ENCODE measurements at places on chromosomes 2 and 18.

GRCh38 chr2:97724946-97725688, 11.7 kb downstream of the ZAP70 start:
- no peak for DNase-seq

DNA sequence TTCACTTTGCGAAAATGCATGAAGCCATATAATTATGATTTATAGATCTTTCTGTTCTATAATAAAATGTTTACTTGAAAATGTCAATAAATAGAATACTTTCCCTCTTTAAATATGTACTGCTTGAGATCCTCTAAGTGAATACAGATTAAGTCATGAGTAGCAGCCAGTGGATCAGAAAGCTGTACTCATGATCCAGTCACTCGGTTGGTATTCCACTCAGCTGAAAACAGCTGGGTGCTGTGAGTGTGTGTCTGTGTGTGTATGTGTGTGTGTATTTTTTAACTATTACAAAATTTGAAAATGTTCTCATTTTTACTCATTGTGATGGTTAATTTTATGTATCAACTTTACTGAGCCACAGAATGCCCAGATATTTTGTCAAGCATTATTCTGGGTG, 141.6 kb upstream of the CYP26B1 start:
- no peak for DNase-seq

DNA sequence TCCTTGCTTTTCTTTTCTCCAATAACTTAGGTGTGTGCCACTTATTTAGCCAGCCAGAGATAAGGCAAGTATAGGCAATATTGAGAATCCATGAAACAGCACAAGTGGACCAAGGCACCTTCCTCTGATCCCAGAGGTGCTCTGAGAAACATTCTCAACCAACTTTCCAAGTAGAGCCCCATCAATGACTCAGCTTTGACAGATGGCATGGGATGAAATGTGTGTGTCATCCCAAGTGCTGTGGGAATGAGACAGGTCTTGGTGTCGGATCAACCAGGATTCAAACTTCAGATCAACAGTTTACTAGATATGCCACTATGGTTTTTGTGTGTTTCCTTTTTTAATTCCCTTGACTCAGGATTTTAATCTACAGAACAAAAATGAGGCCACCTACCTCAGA, 164.0 kb downstream of the GRB14 start:
- no peak for DNase-seq

GRCh38 chr2:119649364-119649917, 29.6 kb upstream of the TMEM177 start:
- no peak for DNase-seq

- DNase-seq: no peak
Measured at GRCh38 chr2:172445851-172446250, 18.5 kb downstream of the ITGA6 start.

DNA sequence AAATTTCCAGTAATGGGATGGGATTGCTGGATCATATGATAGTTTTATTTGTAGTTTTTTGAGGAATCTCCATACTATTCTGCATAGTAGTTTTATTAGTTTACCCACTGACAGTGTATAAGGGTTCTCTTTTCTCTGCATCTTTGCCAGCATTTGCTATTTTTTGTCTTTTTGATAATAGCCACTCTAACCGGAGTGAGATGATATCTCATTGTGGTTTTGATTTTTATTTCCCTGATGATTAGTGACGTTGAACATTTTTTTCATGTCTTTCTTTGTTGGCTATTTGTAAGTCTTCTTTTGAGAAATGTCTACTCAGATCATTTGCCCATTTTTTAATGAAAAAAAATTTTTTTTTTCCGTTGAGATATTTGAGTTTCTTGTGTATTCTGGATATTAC, 26.1 kb downstream of the TMEM17 start:
- no peak for DNase-seq

- DNase-seq: no peak
Measured at GRCh38 chr18:22838221-22838620, 94.9 kb upstream of the RBBP8 start.

- DNase-seq: no peak
Measured at GRCh38 chr2:186532891-186533290, 46.8 kb downstream of the ZC3H15 start.

DNA sequence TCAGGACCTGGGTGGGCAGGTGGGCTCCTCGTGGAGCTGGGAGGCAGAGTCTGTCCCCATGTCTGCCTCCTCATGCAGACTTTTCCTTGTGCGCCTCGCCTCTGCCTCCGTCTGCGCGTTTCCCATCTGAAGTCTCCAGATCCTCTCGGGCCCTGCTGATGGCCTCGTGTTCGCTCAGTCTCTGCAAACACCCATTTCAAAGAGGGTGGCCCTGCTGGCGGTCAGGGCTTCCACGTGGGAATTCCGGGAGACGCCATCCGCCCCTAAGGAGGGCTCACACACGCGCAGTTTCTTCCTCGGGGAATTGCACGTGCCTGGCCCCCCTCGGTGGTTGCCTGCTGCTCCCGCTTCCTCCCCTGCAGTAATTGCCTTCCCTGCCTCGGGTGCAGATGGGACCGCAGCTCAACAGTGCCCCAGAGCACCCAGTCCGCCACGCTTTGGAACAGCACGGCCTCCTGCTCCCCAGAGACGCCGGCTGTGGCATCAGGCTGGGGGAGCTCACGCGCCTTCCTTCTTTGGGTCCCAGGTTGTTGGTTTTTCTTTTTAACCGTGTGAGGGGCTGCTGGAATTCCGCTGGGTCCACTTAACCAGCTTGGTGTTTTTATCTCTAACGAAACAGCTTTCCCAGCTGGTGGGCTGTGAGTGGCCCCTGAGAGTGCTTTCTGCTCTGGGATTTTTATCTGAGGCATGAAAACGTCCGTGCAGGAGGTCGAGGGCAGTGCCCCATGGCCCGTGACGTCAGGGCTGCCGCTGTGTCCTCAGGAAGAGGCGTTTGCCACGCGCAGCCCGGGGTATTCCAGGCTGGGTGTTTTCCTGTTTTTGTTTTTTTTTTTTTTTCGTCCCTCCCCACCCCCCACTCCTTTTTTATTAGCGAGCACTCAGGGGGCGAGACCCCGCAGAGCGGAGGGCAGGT, 16.1 kb downstream of the NFATC1 start:
- DNase-seq: no peak

GRCh38 chr2:10433947-10434885, 13.9 kb downstream of the ODC1 start:
- DNase-seq: no peak

DNA sequence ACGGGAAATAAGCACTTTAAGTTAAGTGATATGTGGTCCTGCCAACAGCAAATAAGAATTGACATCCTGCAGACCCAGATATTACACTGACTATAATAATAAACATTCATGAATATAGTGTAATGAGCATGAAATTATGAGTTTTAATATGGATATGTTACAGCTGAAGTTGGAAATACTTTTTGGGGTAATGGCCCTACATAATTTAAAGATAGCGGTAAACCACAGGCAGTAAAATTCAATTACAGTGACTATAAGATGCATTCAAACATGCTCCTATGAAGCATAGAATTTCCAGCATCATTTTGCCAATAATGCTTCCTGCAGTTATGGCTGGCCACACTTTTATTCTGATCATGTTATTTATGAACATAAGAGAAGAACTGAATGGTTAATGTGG, 49.4 kb upstream of the LRRTM4 start:
- DNase-seq: no peak

GRCh38 chr2:85814802-85815550, 61.2 kb downstream of the ATOH8 start:
- no peak for DNase-seq

DNA sequence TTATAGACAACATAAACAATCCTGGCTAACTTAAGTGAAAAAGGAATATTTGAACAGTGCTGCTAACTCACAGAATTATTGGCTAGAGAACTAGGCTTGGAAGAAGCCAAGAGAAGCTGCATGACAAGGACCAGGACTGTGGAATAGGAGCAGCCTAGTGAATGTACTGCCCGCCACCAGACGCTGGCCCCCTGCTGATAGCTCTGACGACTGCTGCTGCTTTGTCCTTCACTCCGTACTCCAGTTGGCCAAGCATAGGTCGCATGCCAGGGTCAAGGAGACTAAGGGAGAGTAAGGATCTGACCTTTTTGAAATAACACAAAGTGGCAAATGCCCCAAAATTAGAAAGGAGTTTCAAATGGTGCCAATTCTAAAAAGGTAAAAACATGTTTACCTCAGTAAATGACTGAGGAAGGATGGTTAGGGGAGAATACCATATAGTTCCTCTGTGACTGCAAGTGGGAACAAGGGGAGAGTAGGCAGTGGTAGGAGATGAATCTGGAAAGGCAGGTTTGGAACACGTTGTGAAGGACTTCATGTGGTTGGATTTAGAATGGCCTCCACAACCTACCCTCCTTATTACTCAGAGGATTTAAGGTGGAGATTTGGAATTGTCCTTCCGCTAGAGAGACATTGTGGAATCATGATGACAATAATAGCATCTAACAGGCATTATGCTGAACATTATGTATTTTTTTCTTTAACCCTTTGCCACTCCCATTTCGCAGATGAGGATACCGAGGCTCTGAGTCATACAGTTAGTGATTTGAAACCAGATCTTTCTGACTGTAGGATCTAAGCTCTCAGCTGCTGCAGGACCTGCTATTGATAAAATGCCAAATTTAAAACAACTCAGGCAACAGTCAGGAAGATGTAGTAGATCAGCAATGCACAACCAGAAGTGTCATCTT, 19.5 kb downstream of the STRADB start:
- no peak for DNase-seq

DNA sequence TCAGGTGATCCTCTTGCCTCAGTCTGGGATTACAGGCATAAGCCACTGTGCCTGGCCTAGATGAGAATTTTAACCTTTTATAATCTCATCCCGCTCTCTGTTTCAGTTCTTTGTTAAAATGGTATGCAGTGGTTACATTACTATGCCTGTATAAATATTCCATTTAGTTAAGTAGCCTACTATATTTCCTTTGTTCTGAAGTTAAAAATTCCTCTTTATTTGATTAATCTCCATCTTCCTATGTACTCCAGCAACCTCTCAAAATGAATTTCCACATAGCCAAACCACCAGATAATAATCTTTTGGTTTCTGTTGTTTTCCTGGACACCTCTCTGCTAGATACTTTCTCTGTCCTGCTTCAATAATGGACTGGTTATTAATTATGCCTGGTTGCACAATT, 15.8 kb downstream of the RAB10 start:
- DNase-seq: no peak

DNA sequence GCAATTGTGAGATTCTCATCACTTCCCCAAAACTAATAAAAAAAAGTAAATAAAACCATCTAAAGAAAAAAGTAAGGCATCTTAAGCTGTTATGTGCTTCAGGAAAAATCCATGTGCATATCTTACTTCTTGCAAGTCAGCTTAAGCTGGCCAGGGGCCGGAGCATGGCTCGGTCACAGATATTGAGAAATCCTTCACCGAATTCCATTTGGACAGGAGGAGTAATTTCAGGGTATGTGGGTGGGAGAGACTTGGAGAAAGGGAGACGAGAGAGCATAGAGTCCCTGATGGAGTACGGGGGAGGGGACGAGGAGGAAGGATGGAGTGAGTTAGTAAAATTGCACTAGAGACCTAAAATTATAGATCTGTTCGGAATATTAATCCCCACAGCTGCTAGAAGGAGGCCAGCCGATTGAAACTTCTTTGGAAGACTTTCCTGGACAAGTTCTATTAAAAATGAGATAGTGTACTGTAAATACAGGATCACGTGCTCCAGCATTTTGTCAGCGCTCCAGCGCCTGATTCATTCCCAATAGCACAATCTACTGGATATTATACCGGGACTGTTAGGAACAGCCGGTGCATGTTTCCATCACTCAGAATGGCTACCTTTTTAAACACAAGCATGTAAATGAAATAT, 438.5 kb downstream of the ZNF516 start:
- no peak for DNase-seq

GRCh38 chr2:24620936-24621335, 129.9 kb downstream of the NCOA1 start:
- DNase-seq: no peak

DNA sequence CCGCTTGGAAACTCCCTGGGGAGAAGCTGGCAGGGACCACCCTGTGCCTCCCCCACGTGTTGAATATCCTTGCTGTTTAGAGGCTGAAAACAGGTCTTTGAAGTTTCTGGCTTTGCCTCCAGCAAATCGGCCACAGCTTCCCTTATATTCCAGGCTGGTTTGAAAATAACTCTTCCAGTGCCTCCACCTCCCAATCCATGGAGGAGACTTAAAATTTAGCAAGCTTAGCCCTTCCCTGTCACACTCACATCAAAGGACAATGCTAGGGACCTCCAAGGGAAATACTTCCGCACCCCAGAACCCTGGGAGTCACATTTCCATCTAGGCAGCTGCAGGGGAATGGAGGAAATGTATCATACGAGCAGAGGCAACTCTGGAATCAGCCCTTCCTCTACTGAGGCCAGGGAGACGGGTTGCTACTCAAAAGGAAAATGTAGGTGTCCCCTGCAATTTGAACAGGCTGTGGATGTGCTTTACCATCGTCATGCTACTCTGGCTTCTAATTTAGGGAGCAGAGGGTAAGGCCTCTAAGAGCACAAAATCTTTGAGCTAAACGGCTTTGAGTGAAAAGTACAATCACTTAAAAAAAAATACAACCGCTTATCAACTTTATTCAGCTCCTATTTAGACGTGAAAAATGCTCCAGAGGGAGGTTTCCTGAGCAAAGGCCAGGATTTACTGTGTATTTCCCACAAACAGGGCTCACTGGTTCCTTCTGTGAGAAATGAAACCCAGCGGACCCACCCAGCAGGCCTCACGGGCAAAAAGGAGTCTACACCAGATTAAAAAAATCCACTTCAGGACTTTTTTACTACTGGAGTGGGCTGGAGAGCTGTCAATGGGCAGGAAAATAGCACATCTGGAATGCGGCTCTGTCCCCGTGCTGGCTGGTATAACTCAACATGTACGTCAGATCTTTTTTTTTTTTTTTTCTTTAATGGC, 49.4 kb upstream of the PKDCC start:
- no peak for DNase-seq

DNA sequence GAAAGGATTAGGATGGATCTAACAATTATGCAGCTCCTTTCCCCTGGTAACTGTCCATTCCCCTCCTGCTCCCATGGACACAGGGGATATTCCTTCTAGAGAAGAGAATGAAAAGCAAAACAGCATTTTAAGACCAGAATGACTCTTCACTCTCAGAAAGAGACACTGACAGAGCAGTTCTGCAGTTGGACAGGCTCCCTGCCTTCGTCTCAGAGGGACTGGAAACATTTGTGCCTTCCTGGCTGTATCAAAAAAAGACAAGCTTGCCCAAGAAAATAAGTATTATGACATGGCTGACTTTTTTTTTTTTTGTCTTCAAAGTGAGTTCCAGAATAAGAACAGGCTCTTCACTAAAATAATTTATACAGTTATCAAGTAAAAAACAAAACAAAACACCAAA, 9.5 kb downstream of the PID1 start:
- DNase-seq: no peak

All from stimulated activated CD4-positive, alpha-beta T cell treated with anti-CD3 and anti-CD28 coated beads, Interleukin-1b, Interleukin-23, amount 100 ng/mL, for 1 hour (primary cell).